ENCODE measurements at places on chromosomes 3 and 15.
A peak's percentile ranks its signal among the peaks of the same experiment; 100 is the strongest.

DNA sequence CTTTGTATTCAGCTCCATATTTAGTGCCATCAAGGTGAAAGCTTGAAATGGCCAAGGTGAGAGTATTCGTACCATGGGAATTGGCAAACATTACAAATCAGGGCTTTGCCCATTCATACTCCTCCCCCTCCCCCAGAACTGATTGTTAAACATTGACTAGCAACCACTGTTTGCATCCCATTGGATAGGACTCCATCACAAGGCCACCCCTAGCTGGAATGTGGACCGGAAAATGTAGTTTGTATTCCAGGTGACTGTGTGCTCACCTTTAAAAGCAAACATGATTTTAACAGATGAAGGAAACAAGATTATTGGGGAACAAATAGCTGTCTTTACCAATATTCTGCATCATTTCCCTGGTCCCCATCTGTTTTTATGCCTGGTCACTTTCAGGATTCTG lies 14.1 kb downstream of the ST3GAL6 start:
- DNase-seq: no peak

- DNase-seq: no peak
Measured at GRCh38 chr3:111332488-111333080, 209.4 kb upstream of the CD96 start.

DNA sequence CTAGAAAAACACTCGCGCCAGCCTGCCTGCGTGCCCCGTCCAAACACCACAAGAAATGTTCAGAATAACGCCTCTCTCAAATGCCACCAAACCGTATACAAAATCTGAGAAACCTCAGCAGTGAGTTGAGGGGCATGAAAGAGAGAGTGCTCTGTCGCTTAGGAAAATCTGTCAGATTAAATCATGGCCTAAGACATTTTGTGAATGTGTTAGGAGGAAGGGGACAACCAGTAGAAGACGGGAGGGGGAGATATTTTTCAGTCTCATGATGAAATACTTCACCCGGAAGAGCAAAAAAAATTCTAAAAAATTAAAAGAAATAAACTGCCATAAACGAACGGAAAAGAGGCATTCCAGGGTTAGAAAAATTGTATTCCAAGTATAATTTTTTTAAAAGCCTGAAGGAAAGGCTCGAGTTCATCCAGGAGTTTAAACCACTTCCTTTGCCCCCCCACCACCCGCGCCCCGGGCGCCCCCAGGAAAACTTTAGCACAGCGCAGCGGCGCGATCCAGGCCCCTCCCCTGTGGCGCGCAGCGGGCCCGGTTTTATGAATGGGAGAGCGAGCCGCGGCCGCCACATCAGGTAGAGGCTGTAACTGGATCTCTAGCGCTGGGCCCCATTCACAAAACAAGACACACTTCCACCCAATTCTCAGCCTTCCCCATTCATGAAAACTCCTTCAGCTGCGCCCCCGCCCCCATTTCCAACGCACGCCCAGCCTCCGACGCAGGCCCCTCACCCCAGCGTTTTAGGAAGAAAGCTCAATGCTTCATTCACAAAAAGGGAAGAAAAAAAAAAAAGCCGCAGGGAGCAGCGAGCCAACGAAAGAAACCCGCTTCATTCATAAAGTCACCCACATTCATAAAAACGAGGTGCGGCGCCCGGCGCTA lies 1.4 kb downstream of the ETV5 start:
- DNase-seq: no peak

DNA sequence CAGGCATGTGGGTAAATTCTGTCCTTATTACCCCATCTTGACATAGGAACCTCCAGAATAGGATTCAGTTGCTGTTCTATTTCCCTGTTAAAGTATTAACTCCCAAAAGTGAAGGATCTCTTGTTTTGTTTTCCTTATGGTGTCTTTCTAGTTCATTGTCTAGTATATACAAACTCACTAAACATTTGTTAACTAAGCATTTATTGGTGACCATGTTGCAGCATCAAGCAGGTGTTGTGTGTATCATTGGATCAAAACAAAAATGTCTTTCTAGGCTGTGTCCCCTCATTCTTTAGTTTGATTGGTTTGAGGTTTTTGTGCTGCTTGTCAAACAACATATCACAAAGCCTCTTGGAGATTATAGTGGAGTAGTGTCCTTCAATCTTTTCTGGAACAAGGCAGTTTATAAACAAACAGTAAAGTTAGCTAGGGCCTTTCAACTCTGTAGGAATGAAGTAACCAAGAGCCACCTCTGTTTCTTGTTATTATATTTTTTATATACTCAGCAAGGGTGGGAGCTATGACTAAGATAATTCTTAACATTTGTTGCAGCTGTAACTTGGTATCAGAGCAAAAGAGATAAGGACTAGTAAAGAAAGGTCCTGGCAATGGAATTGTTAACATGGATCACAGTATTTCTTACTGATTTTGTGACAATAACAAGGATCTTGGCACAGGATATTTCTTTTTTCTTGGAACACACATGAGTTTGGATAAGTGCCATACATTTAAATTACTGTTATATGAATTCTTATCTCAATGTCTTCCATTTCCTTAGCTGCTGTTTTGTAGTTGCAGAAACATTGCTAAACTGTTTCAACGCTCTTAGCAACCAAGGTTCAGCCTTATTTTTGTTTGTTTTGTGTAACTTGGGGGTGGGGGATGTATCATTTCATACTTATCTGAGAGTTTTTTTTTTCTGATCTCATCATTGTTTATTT lies 49.3 kb downstream of the TMOD3 start:
- peak; percentile 75 for DNase-seq

DNA sequence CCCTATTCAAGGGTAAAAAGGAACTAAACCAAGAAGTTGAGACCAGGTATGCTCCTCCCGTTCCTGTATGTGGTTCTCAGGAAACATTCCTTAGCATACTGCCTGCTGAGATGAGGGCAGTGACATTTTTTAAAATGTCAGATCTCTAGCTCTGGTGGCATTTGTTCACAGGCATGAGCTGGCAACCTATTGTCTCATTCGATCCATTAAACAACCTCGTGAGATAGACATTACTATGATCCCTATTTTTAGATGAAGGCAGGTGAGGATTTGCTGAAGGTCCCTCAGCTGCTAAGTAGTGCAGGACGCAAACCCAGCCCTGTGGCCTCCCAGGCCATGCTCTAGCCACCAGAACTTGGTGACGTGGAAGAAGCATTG lies 74.9 kb downstream of the SIDT1 start:
- no peak for DNase-seq

DNA sequence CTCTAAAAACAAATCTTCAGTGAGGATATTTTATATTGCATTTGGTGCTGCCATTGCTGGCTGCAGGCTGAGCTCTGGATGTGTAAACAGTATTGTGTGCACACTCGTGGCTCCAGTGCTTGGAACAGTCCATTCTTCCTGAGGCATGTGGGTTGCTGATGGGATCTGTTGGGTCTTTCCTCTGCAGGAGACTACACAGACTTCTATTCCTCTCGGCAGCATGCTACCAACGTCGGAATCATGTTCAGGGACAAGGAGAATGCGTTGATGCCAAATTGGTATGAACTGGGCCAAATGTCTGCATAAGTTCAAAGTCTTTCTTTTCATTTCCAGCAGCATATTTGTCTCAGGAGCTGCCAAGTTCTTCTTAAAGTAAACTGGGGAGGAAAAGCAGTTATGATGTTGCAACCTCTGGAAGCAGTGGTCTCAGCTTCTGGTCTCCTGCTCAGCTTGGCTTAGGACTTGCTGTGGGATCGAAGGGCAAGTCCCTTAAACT lies 9.3 kb downstream of the FAH start:
- DNase-seq: no peak

GRCh38 chr3:53252096-53252946 lies 3.5 kb downstream of the TKT start:
- no peak for DNase-seq

DNA sequence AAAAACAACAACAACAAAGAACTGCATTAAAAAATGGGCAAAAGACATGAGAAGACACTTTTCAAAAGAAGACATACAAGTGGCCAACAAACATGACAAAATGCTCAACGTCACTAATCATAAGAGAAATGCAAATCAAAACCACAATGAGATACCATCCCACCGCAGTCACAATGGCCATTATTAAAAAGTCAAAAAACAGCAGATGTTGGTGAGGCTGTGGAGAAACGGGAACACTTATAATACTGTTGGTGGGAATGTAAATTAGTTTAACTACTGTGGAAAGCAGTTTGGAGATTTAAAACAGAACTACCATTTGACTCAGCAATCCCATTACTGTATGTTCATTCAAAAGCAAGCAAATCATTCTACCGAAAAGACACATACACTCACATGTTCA lies 15.1 kb downstream of the EIF1B start:
- no peak for DNase-seq

DNA sequence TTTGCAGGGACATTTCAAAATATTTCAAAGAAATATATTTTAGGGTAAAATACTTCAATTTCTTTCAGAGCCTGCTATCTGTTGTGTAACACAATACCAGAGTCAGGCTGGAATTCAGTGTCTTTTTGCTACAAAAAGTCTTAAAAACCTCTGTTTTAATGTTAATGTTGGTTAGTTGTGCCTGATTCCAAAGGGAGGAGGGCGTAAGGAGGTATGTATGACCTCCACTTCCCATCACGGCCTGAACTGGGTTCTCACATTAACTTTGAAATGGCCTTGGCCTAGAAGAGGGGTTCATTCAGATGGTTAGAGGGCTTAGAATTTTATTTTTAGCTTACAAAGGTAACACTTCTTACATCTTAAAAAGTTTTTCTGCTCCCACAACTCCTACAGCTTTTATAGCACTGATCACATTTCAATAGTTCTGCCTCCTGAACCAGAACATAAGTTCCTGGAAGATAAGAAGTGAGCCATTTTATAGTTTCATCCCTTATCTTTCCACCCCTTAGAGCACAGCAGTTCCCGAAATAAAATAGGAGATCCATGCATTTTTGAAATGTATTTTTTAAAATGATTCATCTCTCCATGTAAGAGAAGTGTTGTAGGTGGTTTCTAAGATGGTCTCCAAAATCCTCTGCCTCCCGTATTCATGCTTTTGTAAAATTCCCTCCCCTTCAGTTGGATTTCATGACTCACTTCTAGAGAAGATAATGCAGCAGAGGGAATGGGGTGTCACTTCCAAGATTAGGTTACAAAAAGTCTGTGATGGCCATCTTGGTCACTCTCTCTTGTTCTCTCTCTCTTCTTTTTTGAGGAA lies 543.1 kb upstream of the NECTIN3 start:
- DNase-seq: no peak

DNA sequence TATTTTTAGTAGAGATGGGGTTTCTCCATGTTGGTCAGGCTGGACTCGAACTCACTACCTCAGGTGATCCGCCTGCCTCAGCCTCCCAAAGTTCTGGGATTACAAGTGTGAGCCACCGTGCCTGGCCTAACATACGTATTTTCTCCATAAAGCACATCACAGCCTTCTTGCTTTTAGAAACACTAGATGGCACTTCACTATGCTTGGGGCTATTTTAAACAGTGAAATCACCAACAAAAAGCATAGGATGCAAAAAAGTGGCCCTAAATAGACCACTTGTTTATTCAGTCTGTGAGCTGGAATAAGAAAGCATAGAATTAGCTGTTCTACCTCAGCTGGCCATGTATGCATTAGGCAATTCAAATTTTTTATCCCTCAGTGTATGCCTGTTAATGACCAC lies 46.0 kb downstream of the PRICKLE2 start:
- DNase-seq: no peak

GRCh38 chr3:49593041-49593440 lies 38.8 kb downstream of the BSN start:
- DNase-seq: no peak

GRCh38 chr15:45703670-45704328 lies 69.0 kb downstream of the SQOR start:
- DNase-seq: no peak

GRCh38 chr3:11074451-11074850 lies 79.8 kb upstream of the HRH1 start:
- no peak for DNase-seq

GRCh38 chr3:195558602-195559001 lies 15.5 kb upstream of the PPP1R2 start:
- no peak for DNase-seq

DNA sequence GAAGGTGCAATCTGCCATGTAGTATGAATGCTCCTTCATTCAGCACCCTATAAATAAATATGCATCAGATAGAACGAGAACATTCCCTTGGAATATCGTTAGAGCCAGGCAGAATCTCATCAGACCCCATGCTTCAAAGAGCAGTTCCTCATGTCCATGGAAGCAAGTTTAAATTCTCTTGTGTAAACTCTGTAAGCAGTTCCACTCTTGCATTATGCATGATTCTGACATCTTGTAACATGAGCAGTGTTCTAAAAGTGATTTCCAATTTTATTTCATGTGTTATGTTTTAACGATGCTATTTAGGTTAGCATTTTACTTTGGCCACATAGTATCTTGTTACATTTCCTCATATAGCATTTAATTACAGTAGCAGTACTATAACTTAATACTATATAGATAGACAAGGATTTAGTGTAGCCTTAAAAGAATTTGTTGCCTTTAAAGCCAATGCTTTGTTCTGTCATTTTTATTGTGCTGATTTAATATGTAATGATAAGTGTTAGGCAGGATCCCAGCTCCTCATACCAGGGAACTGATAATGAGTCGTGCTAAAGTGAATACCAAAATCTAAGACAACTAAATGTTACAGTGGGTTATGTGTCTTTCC lies 161.2 kb upstream of the NECTIN3 start:
- no peak for DNase-seq

- no peak for DNase-seq
Measured at GRCh38 chr15:90414408-90415028, 26.5 kb downstream of the IQGAP1 start.

DNA sequence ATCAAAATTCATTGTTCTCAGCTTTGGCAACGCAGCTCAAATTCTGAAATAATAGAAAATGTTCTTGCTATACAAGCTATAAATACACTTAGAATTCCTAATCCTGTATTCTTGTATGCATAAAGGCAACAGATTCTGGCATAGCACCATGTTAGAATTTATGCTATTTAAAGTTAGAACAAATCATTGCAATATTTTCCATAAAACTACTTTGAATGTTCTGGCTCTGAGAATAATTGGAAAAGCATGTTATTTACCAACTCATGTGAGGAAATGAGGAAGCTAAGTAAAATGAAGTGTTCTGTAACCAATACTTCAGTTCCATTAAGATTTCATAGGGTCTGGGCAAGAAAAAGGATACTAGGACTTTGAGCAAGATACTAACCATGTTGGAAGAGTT lies 888.9 kb downstream of the SQOR start:
- DNase-seq: no peak

- DNase-seq: no peak
Measured at GRCh38 chr3:167330993-167331785, 48.9 kb downstream of the ZBBX start.

GRCh38 chr3:13480340-13481318 lies 523 bp downstream of the HDAC11 start:
- DNase-seq: no peak

GRCh38 chr3:89983449-89983848 lies 876.0 kb downstream of the EPHA3 start:
- DNase-seq: no peak

DNA sequence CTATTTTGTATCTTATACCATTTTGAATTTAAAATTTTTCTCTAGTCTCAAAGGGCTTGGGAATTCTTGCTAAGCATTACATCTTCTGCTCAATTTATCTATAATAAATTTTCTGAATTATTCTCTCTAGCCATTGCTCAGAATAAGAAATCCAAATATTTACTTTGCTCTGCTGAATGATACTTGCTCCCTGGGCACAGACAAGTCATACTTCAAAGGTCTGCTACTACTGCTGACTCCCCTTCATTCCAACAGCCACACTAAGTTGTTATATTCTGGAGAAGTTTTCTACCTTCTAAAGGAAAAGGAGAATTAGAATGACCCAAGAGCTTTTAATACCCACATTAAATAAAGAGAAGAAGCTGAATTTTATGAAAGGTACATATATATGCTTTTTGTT lies 460.3 kb upstream of the ZNF717 start:
- no peak for DNase-seq

All from urinary bladder (tissue), 4 donors.